ENCODE measurements at places on chromosomes 6 and 20.

GRCh38 chr6:109456710-109457561 lies 1.4 kb upstream of the MICAL1 start:
- no peak for DNase-seq

DNA sequence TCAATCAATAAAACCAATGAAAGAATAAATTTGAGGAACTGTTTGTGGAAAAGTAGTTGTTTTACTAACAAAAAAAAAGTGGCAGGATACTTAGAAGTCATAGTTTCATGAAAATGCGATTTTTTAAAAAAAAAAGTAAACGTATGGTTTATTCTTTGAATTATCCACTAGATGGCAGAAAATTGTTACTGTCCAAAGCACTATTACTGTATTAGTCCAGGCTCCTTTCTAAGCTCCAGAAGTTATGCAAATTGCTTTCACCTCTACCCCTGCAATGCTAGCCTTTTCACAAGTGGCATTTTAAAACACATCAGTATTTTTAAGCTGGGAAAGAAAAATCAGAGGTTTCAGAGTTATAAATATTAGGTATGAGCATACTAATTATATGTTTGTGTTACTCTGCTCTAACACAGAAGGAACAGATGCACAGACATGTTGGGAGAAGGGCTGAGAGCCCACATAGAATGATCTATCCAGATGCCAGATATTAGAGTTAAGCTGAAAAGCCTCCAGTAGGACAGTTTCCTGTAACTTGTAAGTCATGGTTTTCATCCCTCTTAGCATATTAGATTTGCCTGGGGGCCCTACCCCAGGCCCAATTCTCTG lies 63.9 kb downstream of the FHL5 start:
- DNase-seq: peak; percentile 26

DNA sequence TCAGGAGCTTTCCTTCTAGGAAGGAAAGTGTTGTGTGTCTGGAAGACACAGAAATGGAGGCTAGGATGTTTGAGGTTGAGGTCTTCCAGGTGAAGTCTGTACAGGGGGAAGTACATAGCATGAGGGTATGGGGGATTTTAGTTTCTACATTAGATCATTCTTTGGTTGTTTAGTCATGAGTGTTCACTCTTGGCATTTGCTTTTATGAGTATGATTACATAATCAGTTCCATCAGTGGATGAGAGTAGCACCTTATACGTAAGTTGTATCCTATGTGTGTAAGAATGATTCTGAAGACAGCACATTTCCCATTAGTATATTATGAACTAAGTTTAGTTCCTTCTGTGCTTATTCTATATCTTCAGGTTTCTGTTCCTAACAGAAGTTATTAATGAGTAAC lies 1.9 kb downstream of the CDYL start:
- peak; percentile 45 for DNase-seq

DNA sequence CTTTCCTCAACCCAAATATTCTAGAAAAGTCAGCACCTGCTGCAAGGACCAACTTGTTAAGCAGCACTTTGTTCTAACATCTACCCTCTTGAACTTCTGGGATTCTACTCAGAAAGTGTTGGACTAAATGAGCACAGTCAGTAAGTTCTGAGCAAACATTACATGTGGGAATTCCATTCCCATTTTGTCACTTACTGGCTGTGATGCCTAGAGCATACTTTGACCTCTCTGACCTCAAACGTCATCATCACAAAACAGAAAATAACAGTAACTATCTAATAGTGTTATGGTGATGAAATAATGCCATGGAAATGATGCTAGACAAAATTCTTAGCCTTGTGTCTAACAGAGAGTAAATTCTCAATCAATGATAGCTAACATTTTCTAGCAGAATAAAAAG lies 829.4 kb downstream of the EPHA7 start:
- DNase-seq: no peak

DNA sequence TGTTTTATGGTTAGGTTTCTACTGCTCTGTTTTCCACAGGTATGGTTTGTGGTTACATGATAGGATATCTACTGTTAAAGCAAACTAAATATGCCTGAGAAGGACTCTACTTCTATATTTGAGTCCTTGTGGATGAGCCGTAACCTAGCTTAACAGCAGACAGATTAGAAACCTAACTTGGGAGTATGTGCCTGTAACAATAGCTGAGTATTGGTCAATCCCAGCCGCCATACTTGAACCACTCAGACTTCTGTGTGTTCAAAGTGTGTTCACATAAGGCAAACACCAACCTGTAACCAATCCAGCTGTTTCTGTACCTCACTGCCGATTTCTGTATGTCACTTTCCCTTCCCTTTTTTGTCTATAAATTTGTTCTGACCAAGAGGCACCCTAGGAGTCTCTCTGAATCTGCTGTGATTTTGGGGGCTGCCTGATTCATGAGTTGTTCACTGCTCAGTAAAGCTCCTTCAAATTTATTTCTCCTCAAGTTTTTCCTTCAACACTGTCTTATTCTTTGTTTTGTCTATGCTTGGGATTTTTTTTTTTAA lies 37.1 kb downstream of the PHF3 start:
- no peak for DNase-seq

Measured in activated CD4-positive, alpha-beta T cell treated with anti-CD3 and anti-CD28 coated beads, Interleukin-10, Interleukin-2, amounts not matched to agents 100 ng/mL and 50 ng/mL, durations not matched to agents 16 hours and 8 hours (primary cell).